ENCODE measurements at places on chromosomes 3 and 15. TPM values are rescaled to one million over a fixed set of nuclear protein-coding genes. Genes with fewer than 3 reads are reported as not detected.

- DNase-seq = no peak
These were observed 29.9 kb upstream of the GOLGA8B start for GRCh38 chr15:34613301-34613700.

- DNase-seq = no peak
These were observed 649 bp upstream of the PLOD2 start for GRCh38 chr3:146161663-146162002.

DNA sequence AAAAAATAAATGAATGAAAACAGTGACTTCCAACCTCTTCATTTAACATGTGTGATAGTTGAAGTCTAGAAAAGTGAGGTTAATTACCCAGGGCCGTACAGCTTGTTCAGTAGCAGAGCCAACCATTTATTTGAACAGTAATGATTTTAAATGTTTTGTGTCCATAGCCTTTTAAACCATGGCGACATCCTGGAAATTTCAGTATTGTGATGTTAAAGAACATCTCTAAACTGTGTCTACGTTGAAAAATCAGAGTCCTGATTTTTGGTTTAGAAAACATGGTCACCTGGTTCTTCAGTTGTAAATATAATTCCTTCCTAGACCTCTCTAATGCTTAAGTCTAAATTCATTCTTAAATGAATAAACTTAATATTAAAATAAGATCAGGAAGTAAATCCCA is 14.2 kb downstream of the LPP start:
- no peak for DNase-seq

GRCh38 chr15:61753018-61753710 is 307.1 kb downstream of the VPS13C start:
- no peak for DNase-seq

Gene MYO5C
- total RNA-seq = 0.45 TPM

GRCh38 chr3:160403028-160403545 is 3.6 kb downstream of the SMC4 start:
- no peak for DNase-seq

DNA sequence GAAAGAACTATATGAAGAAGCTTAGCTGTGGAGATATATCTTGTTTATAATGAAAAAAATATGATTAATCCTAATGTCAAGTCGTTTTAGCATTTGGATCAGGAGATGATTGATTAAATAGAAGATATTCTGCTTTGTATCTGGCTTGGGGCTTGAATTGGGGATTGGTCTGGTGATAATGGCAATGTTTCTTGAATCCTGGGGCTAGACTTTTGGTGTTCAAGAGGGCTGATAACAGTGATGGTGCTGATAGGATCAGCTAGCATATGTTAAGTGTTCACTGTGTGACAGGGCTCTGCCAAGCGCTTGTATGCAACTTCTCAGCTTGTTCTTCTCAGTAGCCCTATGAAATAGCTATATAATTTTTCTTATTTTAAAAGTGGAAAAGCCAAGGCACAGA is 20.2 kb downstream of the CNOT10 start:
- no peak for DNase-seq

DNA sequence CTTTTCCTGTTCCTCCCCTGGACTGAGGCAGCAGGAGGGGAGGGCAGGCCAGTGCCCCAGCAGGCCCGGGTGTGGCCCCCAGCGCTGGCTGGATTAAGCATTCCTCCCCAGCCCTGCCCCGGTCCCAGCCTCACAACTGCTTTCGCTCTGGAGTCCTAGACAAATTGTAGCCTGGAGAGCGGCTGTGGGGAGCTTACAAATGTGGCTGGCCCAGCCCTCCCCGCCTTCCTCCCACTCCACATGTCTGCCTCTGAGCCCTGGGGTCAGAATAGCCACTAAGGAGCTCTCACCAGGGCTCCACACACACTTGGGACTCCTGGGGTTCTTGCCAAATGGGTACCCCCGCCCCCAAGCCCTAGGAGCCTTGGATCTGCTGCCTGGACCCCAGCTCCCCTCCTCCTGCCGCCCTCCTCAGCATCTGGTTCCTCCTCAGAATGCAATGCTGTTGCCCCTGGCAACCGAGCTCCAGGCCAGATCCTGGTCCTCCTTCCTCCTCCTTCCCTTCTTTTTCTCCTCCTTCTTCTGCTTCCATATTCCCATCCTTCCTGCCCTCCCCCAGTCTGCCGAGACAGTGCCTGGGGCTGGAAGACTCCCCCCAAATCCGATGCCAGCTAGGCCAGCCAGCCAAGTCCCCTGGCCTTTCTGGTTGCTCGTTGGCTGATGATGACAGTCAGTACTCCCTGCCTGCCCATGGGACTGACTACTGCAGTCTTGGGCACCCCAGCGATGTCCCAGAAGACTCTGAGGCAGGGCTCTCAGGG is 91.1 kb downstream of the LINGO1 start:
- DNase-seq = no peak

Gene CFAP100
- not detected for total RNA-seq

GRCh38 chr3:85074003-85074402 is 115.2 kb downstream of the CADM2 start:
- no peak for DNase-seq

GRCh38 chr3:189186101-189186500 is 14.3 kb downstream of the TPRG1 start:
- no peak for DNase-seq

Gene FAM43A
- total RNA-seq = 50.2 TPM

Gene TRPC1
- total RNA-seq = 0.29 TPM

DNA sequence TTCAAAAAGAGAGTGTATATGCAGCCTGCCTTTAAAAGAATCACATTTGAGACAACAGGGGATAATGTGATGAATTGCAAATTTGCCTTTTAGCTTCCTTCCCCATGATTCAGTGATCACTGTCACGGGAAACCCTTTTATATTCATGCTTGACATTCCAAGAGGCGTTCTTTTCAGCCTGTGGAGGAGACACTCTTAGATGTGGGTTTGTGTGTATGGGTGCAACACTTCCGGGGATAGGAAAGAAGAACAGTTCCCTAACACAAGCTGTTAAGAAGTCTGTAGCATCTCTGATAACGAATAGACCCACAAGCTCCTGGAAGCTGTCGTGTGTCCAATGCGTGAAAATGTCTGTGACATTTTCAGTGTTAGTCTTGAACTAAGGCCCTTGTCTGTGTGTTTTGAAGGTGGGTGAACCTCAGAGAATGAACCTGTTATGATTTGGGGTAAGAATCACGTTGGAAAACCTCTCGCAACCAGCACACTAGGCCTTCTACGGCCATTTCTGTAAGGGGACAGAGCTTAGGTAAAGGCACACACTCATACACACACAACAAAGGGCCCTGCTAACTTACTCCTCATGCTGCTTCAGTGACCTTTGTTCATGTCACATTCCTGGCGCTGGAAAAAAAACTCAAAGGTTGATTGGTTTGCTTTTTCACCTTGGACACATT is 229.2 kb upstream of the ST8SIA2 start:
- DNase-seq = no peak
